ENCODE measurements at places on chromosomes 3 and 15. TPM values are rescaled to one million over a fixed set of nuclear protein-coding genes. Genes with fewer than 3 reads are reported as not detected.

DNA sequence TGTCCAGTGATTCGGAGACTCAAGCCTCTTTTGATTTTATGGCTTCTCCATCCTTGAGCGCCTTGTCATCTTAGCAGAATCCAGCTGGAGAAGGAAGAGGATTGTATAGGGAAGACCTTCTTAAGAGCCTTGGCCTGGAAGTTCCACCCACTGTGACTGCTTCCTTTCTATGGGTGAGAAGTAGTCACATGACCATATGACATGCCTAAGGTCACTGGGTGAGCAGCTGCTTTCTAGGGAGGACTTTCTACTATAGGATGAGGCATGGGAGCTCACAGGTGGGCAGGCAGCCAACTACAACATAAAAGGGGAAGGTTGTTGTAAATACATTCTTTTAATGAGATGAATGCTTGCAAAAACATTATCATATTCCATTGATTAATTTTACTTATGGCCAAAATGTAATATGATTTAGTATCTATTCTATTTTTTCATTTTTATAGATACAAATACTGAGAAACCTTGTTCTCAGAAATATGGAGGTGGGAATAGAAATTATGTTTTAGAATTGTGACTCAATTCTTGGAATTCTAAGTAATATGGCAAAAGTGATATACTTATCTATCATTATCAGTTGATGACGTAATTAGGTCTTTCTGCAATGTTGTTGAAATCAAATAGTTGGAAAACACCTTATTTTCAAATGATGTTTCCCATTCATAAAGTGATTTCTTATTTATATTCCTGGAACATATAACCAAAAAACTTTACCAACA lies 53.6 kb upstream of the MINAR1 start:
- H3K4me1 ChIP-seq = no peaks in the 10 kb centered on the region
- H3K27me3 ChIP-seq = no peaks in the 10 kb centered on the region
- DNase-seq = no peak
- H3K4me3 ChIP-seq = no peak overlapping the region
- H3K27ac ChIP-seq = no peak overlapping the region
- H3K36me3 ChIP-seq = no peaks in the 10 kb centered on the region

PPP2R3A gene
- total RNA-seq = 0.31 TPM

BLOC1S6 gene
- 68.5 TPM for total RNA-seq

DNA sequence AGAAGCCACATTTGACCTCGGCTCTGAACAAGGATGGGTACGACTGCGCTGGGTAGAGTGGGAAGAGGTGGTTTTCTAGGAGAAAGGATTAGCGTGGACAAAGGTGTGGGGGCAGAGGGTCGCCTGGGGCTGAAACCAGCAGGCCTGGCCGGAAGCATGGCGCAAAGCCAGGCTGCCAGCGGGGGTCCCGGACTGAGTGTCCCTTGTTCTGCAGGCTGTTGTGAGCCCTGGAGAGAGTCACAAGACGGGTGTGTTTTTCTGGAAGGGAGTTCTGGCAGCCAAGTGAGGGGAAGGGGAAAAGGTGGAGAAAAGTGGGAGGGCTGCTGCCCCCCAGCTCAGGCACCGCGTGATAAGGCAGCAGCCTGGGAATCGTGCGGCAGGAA lies 98.5 kb upstream of the MEF2A start:
- H3K4me3 ChIP-seq = no peak overlapping the region
- no peaks in the 10 kb centered on the region for H3K27me3 ChIP-seq
- no peaks in the 10 kb centered on the region for H3K4me1 ChIP-seq

- no peak overlapping the region for H3K4me3 ChIP-seq
- DNase-seq = no peak
- no peaks in the 10 kb centered on the region for H3K36me3 ChIP-seq
Measured at GRCh38 chr15:37979671-37980409, 45.4 kb downstream of the TMCO5A start.

- H3K27ac ChIP-seq = no peak overlapping the region
- DNase-seq = no peak
- H3K36me3 ChIP-seq = no peaks in the 10 kb centered on the region
- no peak overlapping the region for H3K4me3 ChIP-seq
- no peaks in the 10 kb centered on the region for H3K27me3 ChIP-seq
Measured at GRCh38 chr15:69583626-69584025, 131.0 kb downstream of the RPLP1 start.

Data from CD4-positive, alpha-beta T cell (primary cell).